Ecto neural progenitor cell (in vitro differentiated cells): ENCODE measurements at places on chromosomes 2 and 18.

DNA sequence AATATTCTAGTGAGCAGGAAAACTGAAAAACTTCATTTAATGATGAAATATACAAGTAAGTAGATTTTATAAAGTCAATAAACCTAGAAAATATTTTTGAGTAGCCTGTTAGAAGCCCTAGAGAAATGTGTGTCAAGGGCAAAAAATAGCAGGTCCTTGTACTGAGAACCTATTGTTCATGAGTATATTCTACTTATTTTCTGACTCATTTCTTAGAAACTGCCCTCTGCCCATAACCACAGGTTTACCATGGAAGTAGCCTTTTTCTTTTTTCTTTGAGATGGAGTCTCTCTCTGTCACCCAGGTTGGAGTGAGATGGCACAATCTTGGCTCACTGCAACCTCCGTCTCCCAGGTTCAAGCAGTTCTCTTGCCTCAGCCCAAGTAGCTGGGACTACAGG is 19.4 kb upstream of the SELENOI start:
- no peak for DNase-seq

- DNase-seq: no peak
Measured at GRCh38 chr2:216657980-216658379, 24.8 kb downstream of the IGFBP2 start.

- DNase-seq: no peak
Measured at GRCh38 chr2:70214953-70215549, 24.2 kb upstream of the C2orf42 start.

- DNase-seq: peak; percentile 65
Measured at GRCh38 chr2:109614715-109615636, 812 bp downstream of the SOWAHC start.

- DNase-seq: no peak
Measured at GRCh38 chr18:78006006-78006773, 756.5 kb downstream of the GALR1 start.

DNA sequence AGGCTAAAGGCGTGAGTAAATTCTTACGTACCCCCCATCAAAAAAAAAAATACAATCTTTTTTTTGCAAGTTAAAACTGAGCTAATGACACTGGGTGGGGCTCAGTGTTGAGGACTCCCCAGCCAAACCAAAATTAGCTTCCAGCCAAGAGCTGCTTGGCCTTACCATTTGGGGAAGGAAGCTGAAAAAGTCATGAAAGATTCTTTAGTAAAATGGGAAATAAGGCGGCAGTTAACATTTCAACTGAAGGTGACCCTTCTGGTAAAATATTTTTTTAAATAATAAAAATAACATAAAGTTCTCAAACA is 16.4 kb downstream of the SMAD7 start:
- no peak for DNase-seq

- DNase-seq: no peak
Measured at GRCh38 chr2:193743089-193743488, 1548.4 kb upstream of the TMEFF2 start.
